Natural killer cell treated with Interleukin-12 subunit alpha and Interleukin-12 subunit beta and Interleukin-15 and Interleukin-18, amount 100 ng/mL, for 72 hours (primary cell): ENCODE measurements at places on chromosomes 16 and 17. TPM values are rescaled to one million over a fixed set of nuclear protein-coding genes. Genes with fewer than 3 reads are reported as not detected.

- peaks cover 12% of the 10 kb centered on the region for H3K4me1 ChIP-seq
- H3K27me3 ChIP-seq = no peaks in the 10 kb centered on the region
- H3K4me3 ChIP-seq = no peak overlapping the region
- H3K36me3 ChIP-seq = peaks cover 22% of the 10 kb centered on the region
- no peak overlapping the region for H3K27ac ChIP-seq
- no peak for DNase-seq
Observed at GRCh38 chr16:27495191-27495590, 54.5 kb downstream of the GTF3C1 start.

GRCh38 chr16:53031323-53031942 is 21.3 kb downstream of the CHD9NB start:
- H3K27me3 ChIP-seq = peaks cover 23% of the 10 kb centered on the region
- no peak overlapping the region for H3K4me3 ChIP-seq
- no peaks in the 10 kb centered on the region for H3K36me3 ChIP-seq
- H3K27ac ChIP-seq = no peak overlapping the region
- DNase-seq = no peak

DNA sequence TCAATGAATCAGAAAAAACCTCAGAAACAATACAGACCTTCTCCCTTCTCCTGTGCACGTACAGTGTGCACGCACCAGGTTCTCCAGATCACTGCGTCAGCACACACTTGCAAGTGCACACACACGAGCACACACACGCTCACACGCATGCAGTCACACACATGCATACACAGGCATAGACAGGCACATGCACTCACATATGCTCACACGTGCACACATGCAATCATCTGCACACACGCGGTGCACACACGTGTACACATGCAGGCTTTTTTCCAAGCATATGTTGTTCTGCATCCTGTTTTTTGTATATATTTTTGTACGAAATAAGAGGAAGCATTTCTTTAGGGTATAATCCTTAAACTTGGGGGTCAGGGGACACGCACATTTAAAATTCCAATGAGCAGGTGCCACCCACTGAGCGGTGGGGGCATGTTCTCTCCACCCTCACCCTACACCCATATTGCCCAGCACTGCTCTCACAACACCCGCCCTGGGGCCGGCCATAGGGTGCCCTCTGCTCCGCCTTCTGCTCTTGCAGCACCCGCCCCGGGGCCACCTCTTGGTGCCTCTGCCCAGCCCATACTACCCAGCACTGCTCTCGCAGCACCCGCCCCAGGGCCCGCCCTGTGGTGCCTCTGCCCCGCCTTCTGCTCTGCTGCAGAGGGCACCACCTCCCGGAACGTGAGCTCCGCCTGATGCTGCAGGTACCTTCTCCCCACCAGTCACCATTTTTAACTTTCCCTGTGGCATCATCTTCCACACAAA is 20.9 kb downstream of the KLHDC4 start:
- H3K4me1 ChIP-seq = peaks cover 28% of the 10 kb centered on the region
- no peaks in the 10 kb centered on the region for H3K27me3 ChIP-seq
- no peak overlapping the region for H3K27ac ChIP-seq
- H3K4me3 ChIP-seq = no peak overlapping the region
- no peak for DNase-seq

Gene KRT24
- not detected for total RNA-seq
